ENCODE measurements at places on chromosomes 5 and 9.
A peak's percentile ranks its signal among the peaks of the same experiment; 100 is the strongest.

- no peak for DNase-seq
Measured at GRCh38 chr5:152456815-152457443, 51.9 kb upstream of the NMUR2 start.

DNA sequence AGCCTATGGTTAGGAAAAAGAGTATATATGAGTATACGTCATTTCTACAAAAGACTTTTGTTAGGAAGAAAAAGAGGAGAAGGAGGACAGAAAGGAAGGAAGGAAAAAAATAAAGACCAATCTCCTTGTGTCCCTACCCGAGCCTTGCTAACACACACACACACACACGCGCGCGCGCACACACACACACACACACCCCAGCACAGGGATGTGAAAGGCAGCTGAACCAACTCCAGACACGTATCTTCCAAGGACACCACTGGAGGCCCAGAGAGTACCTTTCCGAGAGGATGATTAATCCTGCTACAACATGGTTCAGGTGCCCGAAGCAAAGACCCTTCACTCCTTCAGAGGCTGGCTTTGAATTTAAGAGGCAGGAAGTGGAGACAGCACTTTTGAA lies 56.9 kb upstream of the GALNT10 start:
- no peak for DNase-seq

DNA sequence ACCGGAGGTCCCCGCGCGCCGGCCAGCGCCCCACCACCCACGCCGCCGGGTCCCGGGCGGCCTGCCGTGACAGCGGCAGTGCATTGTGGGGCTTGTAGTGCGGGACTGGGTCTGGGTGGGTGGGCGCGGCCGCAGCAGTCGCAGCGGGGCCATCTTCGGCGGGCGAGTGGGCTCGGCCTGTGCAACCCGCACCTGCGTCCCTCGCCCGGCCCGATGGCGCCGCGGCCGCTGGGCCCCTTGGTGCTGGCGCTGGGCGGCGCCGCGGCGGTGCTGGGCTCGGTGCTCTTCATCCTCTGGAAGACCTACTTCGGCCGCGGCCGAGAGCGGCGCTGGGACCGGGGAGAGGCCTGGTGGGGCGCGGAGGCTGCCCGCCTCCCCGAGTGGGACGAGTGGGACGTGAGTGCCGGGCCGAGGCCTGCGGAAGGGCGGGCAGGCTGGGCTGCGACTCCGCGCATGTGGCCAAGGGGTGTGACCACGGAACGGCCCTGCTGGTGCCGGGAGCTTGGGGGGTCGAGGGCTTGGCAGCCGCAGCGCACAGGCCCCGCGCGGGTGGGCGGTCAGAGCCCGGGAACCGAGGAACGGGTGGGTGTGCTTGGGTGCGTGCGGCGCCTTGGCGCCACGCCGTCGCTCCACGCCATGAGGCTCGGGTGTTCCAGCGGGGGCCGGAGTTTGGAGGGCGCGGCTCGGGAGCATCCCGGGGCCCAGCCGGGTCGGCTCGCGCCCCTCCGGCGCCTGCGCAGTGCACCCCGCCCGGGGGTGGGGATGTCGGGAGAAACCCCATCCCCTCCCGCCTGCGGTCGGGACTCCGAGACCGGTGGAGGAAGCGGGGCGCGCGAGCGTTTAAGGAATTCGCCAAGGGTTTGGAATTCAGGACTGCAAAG lies at the start of gene ARL10:
Gene ARL10, plus strand, starts transcription at position 137 of the 881 bp plus-strand sequence. Its CDS starts 77 bp downstream, at position 214.
- no peak for DNase-seq

DNA sequence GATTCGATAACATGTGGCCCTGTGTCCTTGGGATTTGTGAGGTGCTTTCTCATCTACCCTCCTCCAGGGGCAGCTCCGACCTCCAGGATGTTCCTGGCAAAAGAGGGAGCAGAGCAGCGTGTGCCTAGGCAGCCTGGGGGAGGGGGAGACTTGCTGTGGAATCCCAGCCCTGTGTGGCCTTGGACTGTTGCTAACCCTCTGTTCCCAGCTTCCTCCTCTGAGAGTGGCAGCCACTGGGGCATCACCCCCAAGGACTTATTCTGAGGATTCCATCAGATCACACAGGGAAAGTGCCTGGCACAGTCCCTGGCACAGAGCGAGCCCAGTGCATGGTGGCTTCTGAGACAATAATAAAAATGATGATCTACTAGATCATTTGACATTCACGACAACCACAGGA lies 265.1 kb upstream of the MVB12B start:
- DNase-seq = no peak

- DNase-seq = no peak
Measured at GRCh38 chr5:68088302-68088701, 127.3 kb upstream of the PIK3R1 start.

GRCh38 chr5:103166706-103167105 lies 46.6 kb downstream of the PPIP5K2 start:
- DNase-seq = no peak

DNA sequence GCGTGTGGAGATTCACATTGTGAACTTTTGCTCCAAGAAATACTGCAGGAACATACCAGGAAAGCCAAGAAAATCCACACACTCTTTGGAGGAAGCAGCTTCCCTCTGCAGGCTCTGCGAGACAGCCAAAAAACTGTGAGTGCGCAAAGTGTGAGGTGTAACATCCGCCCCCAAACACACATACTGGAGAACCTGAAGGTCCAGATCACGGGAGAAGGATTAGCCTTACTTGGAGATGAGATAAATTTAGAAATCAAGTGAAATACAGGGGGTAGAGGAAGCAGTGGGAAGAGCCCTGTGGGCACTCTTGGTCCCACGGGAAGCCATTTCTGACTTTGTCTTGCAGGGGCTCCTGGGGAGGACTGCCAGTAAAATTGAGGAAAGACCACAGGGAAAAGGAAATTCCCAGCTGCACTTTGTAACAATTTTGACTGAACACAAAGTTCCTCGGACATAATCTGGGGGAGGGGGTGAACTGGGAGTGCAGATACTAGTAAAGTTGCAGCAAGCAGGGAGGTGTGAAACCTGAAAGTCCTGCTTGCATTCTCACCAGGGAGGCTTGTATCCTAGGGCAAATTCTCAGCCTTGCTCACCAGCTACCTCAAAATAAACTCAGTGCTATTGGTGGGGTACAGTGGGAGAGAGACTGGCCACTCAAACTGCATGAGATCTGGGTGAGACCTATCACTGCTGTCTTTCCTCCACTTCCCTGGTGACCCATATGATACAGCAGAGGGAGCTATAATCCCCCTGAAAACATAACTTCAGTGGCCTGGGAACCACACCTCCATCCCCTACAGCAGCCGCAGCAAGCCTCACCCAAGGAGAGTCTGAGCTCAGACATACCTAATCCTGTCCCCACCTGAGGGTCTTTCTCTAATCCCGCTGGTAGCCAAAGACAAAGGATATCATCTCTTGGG lies 109.1 kb downstream of the ALDH1A1 start:
- no peak for DNase-seq

GRCh38 chr9:126150411-126151030 lies 176.1 kb upstream of the MVB12B start:
- peak; percentile 73 for DNase-seq

GRCh38 chr9:6355728-6356127 lies 27.6 kb downstream of the TPD52L3 start:
- DNase-seq = no peak

DNA sequence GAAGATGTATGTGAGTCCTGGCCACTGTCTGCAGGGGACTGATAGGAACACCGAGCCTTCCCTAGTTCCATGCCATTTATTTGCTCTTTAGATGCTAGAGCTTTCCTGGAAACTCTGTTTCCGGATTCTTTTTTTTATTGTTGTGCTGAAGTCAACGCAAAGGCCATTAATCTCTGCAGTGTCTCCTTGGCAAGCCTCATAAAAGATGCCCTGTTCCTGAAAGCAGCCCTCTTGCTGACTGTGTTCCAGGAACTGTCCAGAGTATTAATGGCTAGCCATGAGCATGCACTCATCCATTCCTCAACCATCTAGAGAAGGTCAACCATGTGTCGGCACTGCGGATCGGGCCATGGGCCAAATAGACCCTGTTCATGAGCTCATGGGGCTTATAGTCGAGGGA lies 42.9 kb upstream of the SMAD5 start:
- DNase-seq = no peak

GRCh38 chr5:24294333-24294732 lies 350.4 kb downstream of the CDH10 start:
- DNase-seq = no peak

GRCh38 chr5:155540000-155540595 lies 526.5 kb downstream of the KIF4B start:
- DNase-seq = no peak

DNA sequence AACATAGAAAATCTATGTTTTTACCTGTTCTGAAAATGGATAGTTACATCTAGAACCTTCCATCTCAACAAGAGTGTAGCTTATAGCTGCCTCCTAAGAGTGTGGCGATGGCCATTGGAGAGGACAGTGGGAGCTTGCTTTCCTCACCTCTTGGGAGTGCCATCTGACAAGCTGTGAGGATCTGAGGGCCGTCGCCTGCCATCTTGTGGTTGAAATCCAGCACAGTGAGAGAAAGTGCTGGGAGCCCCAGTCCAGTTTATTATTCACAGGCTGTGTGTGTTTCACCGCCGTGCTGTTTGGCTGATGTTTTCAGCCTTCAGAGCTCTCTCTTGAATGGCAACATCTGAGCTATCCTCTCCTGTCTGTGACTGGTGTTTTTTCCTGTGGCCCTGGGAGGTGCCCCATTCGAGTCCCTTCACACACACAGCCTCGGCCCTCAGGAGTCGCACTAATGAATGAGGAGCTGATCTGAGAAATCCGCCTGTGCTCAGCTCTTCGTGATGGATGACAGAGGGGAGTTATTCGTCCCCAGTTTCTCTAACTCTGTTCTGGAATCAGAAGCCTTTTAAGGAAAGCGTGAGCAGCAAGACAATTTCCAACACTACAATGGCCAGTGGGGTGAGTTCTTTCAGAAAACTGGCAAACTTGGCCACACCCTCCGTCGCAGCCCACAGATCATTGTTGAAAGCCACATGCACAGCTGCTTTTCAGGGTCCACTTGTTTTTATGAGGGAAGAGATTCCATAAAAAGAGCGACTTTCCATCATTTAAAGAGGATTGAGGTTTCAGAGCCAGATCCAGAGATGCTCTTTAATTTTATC lies 170.3 kb downstream of the PDZD2 start:
- DNase-seq = peak; percentile 59

GRCh38 chr9:136245219-136246150 lies at the start of gene QSOX2:
Gene QSOX2, minus strand, starts transcription at chr9:136245812. Its CDS starts 9 bp downstream, at chr9:136245803.
- DNase-seq = peak; percentile 53

- no peak for DNase-seq
Measured at GRCh38 chr5:9474219-9475002, 71.5 kb downstream of the SEMA5A start.

GRCh38 chr9:116501871-116502270 lies 185.2 kb upstream of the TRIM32 start:
- no peak for DNase-seq

GRCh38 chr9:38119560-38120236 lies 50.7 kb upstream of the SHB start:
- no peak for DNase-seq

DNA sequence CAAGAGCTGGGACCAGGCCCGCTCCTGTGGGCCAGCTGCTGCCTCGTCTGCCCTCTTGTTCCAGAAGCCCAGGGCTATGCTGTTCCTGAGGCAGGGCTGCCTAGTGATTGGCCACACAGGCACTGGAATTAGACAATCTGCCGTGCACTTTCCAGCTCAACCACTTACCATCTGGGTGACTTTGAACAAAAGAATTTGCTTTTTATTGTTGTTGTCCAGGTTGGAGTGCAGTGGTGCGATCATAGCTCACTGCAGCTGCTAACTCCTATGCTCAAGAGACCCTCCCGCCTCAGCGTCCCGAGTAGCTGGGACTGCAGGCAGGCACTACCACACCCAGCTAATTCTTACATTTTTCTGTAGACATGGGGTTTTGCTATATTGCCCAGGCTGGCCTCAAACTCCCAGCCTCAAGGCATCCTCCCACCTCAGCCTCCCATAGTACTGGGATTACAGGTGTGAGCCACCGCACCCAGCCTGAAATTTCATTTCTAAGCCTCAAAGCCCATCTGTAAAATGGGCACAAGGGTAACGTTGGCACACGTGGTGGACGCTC lies 1.2 kb upstream of the NEK6 start:
- no peak for DNase-seq

DNA sequence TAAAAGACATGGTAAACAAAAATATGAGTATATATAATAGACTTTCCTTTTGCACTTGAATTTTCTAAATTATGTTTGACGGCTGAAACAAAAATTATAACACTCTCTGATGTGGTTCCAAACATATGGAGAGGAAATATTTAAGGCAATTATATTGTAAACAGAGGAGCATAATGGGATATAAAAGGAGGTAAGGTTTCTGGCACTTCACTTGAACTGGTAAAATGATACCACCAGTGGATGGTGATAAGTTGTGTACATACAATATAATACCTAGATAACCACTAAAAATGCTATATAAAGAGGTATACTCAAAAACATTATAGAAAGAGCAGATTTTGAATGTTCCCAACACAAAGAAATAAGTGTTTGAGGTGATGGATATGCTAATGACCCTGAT lies 192.9 kb upstream of the RAD23B start:
- DNase-seq = no peak

DNA sequence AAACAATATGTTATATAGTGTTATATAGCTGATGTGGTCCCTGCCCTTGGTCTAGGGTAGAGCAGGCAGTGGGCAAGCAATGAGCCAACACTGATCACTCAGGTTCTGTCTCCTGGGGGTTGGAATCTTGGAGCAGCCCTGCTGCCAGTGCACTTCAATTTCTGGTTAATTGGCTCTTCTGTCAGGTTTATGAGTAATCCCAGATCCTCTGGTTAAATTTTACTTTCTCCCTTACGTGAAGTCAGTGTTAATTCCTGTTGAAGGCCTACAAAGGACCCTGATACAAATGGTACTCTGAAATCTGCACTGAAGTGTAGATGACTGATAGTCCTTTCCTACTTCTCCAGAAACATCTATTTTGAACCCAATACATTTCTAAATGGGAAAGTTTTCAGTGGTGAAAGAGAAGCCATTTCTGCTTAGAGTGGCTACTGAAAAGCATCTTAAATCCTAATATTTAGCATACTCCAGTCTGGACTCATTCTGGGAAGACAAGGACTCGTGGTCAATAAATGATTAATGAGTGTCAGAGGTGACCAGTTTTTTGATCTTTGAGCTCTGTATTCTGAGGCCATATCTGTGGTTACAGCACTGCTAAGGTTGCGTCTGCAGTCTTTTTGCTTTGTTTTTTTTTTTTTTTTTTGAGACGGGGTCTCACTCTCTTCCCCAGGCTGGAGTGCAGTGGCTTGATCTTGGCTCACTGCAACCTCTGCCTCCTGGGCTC lies 442.4 kb downstream of the KIF4B start:
- no peak for DNase-seq
